Esophagus mucosa (tissue), 1 donor: ENCODE measurements at places on chromosomes 2 and 18. TPM values are rescaled to one million over a fixed set of nuclear protein-coding genes. Genes with fewer than 3 reads are reported as not detected.

Gene TCF23
- total RNA-seq: not detected

Gene NPAS2
- total RNA-seq: 63.6 TPM

Gene GKN2
- not detected for total RNA-seq

Gene CPLX4
- not detected for total RNA-seq

Gene PDE1A
- 1.2 TPM for total RNA-seq

Gene KCNS3
- 3.4 TPM for total RNA-seq

Gene DPP10
- total RNA-seq: not detected

Gene LIMS4
- 0.20 TPM for total RNA-seq

Gene REG1B
- total RNA-seq: not detected

Gene FOXI3
- not detected for total RNA-seq

Gene SIX3
- not detected for total RNA-seq

Gene STAT1
- total RNA-seq: 51.0 TPM

Gene CYP27C1
- 1.8 TPM for total RNA-seq

GRCh38 chr18:10437837-10438236, 16.6 kb upstream of the APCDD1 start:
- ATAC-seq: no peak

DNA sequence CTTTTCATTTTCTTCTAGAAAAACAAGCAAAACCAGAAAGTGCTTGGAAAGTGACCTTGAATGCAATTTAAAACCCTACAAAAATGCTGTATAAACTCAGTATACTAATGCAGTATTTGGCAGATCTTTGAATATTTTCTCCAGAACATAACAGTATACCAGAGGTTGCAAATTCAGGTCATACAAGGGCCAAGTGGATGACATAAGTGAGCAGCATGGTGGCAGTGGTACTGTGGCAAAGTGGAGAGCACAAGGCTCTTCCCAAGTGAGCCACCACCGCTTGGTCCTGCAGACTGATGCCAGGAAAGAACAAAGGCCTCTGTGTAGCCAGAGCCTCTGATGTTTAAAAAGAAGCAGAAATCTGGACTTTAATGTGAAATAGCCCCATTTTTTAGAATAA, 33.1 kb downstream of the METTL4 start:
- no peak for ATAC-seq

DNA sequence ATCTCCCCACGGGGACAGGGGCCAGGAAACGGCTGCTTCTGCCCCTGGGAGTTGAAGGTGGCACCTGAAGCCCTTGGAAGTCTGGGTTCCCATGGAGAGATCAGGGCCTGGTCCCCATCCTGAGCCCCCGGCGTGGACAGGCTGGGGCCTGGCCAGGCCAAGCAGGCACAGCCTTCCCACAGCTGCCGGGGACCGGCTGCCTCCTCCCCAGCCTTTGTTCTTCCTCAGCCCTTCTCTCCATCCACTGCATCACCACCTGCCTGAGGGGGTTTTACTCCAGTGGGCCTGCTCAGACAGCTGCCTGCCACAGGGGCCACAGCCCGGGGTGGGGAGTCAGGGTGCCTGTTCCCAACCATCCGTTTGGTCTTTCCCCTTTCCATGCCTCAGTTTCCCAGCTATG, 187.7 kb downstream of the INHBB start:
- ATAC-seq: no peak

- ATAC-seq: no peak
Measured at GRCh38 chr2:191747170-191747530, 69.2 kb downstream of the NABP1 start.

- no peak for ATAC-seq
Measured at GRCh38 chr2:58896638-58897037, 655.5 kb upstream of the FANCL start.

DNA sequence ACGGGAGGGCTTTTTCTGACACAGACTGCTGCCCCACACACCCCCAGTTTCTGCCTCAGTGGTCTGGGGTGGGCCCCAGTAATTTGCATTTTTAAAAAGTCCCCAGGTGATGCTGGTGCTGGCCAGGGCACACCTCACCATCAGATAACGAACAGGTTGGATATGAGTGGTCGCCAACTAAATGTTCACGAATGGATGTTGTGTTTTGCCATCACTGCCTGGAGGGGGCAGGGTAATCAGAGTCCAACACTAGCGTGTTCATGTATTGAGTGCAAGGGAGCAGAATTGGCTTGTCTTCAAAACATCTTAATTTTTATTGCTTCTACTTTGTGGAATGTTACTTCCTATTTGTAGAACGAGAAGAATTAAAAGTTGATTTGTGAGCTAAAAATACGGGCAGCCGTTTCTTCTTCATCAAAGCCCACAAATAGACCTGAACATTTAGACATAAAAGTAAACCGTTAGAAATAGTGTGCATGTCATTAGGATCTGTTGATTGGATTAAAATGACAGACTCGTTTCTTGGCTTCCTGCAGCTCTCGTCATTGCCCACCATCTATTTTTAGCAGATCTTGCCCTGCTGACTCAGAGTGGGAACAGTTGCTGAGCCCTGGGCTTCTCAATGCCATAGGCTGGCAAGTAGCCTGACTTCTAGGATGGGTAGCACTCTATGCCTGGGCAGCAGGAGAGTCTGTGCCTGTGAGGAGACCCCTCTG, 45.2 kb downstream of the NCK2 start:
- ATAC-seq: peak; percentile 51

- no peak for ATAC-seq
Measured at GRCh38 chr2:105327690-105328089, 1.8 kb downstream of the TGFBRAP1 start.

DNA sequence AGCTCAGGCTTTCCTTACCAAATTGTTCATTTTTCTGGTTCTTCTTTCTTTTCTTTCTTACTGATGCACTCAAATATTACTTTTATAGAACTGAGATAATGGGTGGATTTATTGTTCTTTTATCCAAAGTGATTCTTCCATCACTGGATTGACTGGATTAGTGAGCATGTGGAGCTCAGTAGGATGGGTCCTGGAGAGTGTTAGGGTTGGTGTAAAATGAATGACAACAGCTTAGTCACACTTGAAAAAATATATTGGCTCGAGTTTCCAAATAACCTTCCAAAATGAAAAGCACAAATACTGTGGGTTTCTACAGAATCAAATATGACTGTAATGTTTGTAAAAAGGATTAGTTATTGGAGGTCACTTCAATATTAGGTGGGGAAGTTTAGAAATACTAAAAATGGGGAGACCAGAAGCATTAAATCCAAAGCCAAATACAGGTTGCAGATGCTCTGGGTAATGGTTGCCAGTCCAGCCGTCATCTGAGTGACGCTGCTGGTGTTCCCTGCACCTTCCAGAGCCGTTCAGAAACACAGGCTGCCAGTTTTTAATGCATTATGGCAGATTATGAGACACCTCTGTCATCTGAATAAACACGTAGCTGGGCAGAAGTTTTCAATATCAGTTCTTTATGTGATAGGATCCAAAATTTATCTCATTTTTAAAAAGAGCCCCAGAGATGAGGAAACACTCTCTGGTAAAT, 294.8 kb upstream of the NRP2 start:
- no peak for ATAC-seq

DNA sequence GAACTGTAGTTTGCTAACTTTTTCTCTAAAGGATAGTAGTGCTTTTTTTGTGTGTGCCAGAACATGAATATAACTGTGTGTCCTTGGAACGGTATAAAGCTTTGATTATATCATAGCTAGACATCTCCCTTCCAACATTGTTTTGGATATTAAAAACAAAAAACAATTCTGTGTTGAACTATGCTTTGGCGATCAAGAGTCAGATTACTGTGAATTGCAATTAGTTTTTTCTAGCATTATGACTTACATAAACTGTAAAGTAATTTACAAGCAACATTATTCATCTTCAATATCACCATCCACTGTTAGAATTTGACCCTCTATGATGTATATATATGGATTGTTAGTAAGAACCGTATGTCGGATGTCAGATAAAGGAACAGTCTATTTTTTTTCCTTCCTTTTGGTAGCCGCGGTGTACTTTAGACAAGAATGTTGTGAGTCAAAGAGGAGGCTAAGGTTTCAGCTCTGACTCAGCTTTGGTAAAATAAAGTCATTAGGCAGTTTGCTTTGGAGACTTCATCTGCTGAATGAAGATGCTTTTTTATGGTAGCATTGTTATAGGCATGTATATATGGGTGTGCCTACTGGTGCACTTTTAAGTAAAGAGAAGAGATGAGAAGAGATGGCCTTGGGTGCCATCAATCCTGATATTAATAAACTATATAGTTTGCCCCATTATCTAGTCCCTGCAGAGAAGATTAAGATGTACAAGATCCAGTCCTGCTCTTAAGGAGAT, 76.4 kb downstream of the LTBP1 start:
- ATAC-seq: peak; percentile 70

DNA sequence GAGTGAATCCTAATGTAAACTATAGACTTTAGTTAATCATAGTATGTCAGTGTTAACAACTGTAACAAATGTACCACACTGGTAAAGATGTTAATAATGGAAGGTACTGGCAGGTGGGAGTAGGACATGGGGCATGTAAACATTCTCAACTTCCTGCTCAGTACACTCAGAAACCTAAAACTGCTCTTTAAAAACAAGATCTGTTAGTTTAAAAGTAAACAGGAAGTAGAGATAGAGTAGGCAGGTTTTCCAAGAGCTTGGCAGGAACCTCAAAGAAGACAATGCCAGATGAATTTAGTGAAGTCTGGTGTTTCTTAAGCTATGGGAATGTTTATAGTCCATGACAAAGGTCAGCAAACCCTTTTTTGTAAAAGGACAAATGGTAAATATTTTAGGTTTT, 46.6 kb downstream of the CCDC138 start:
- ATAC-seq: no peak

GRCh38 chr18:42883169-42883568, 232.3 kb downstream of the RIT2 start:
- ATAC-seq: no peak

DNA sequence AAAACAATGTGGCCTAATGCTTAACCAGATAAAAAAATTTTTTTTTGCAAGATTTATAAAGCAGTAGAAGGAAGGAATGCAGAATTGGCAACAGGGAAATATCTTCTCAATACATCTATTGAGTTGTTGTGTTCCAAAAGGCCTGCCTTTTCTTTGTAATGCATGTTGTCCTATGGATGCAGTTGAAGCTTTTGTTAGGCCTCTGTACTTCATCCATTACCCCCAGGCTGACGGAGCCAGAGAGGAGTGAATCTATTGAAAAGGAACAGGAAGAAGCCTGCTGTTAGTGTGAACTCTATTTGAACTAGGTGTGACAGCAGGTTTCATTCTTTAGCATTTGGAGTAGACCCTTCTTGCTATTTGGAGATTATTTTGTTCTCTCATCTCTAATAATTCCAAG, 56.5 kb downstream of the MTX2 start:
- ATAC-seq: peak; percentile 48

DNA sequence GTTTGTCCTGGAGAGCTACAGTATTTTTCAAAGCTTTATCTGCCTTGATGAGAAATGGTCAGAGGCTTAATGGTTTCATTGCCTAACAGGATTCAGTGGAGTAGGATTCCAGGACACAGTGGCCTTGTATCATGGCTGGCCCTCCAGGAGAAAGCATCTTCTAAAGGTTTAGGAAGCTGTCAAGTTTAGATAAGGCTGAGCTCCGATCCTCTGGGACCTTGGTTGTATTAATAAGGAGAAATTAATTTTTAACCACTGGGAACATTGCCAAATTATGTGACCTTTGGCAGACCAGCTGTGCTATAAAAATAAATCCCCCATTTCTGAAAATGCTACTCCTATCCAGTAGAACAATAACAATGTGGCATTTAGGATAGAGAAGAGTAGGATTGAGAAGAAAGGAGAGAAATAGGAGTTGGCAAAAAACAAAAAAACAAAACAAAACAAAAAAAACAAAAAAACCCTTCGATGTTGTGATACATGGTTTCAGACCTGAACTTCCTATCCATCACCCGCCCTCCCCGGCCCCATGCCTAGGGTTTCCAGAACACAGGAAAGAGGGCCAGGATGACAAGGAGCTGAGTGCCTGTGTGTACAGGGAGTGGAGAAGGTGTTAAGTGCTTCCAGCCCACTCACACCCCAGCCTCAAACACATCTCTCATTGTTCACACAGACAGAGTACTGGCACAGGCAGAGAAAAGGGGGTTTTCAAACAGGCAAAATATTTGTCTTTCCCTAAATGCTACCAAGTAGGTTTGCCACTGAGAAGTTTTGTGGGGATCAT, 6.3 kb downstream of the NRP2 start:
- no peak for ATAC-seq

DNA sequence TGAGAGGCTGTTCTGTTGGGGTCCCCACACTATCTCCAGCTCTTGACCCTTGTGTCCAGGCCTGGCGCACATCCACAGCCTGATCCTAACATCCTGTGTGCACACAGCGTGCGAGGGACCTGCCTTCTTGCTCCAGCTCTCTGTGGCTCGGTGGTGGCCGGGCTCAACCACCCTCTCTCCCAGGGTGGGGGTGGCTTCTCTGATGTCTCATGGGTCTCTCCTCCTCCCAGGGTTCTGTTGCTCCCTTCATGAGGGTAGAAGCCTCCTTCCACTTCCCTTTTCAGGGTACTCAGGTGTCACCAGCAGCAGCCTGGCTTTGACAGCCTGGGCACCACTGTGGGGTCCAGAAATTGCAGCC, 196.9 kb upstream of the RAB6C start:
- no peak for ATAC-seq

DNA sequence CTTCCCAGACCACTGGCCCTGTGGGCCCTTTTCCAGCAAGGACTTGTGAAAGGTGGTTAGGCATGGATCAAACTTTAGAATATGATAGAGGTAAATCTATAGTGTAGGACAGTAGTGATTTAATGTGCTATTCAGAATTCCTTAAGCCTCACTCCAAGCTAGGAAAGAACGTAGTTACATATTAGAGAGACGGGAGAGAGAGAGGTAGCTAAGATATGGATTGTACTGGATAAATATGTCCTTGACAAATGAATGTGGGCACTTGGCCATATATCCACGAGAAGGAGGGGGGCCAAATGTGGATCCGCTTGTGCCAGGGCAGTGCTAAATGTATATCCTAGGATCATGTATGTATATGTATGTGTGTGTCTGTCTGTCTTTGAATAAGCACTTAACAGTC, 6.5 kb downstream of the KCNJ3 start:
- ATAC-seq: no peak

DNA sequence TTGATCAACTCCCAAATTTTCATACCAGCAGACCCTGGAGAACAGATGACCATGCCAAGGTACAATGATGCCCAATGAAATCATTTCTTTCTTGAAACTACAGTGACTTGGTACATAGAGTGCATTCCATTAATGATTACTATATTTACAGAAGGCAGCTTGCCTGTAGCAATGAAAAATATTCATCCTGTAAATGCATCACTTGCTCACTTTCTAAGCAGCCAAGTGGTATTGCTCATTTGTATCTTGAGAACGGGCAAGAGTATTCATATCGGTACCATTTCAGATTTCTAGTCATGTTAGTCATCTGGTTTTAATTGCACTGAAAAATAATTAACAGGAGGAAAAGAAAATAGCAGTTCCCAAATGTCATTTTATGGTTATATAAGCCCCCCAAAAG, 59.6 kb downstream of the VIL1 start:
- no peak for ATAC-seq

GRCh38 chr2:228023619-228024018, 152.2 kb downstream of the DAW1 start:
- no peak for ATAC-seq
